ENCODE measurements at places on chromosomes 3 and 15.
A peak's percentile ranks its signal among the peaks of the same experiment; 100 is the strongest.

DNA sequence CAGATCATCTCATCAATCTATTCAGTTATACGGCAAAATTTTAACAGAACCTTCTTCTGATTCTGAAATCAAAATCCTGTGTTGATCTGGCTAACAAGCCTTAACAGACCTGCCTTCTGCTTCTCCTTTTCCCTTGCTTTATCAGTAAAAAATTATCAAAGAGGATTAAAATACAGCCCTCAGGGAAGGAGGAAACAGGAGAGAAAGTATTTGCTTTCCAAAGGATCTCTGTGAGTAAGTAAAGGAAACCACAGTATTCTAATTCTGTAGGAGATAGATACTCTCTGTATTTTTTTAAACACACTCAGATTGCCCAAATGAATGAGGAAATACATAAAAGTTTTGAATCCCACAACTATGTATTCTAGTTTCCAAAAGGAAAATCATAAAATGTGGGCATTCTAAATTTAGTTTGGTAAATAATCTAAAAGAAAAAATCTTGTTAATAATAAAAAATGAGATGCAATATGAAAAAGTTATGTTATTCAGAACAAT, 221.8 kb downstream of the ZIC1 start:
- no peak for DNase-seq

- no peak for DNase-seq
Measured at GRCh38 chr3:166569589-166569988, 732.4 kb upstream of the BCHE start.

GRCh38 chr3:65178703-65179102, 490.9 kb upstream of the ADAMTS9 start:
- DNase-seq: no peak

DNA sequence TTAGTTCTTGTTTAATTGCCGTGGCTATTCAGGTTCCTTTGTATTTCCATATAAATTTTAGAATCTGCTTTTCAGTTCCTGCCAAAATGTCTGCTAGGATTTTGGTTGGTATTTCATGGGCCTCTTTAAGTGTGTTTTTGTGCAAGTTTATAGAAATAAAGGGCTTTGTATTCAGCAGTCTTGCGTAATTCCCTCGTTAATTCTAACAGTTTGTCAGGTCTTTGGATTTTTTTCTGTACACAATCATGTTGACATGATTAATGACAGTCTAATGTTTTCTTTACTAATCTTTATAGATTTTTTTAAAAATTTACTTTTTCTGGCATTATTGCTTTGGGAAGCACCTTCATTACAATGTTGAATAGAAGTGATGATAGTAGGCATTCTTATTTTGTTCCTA, 120.9 kb downstream of the NEK11 start:
- peak; percentile 43 for DNase-seq

- DNase-seq: no peak
Measured at GRCh38 chr15:92480361-92480760, 86.7 kb downstream of the ST8SIA2 start.

GRCh38 chr3:177294221-177294620, 96.9 kb upstream of the TBL1XR1 start:
- peak; percentile 93 for DNase-seq

GRCh38 chr3:73766599-73767381, 142.0 kb upstream of the PDZRN3 start:
- peak; percentile 98 for DNase-seq

DNA sequence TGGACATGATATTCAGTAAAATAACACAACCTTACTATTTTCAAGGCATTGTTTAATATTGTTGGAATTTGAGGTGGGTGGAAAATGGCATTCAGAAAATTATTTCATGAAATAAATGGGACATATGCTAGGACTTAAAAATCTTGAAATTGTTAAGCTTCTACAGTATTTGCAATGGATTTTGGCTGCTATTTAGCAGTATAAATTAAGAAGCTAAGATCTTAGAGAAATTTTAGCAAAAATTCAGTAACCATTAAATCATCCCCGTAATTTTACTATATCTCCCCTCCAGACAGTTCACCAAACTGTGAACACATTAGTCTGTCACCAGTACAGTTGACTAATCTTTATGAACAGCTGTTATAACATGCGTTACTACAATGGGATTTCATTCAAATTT, 8.2 kb downstream of the DIPK2A start:
- DNase-seq: peak; percentile 44

DNA sequence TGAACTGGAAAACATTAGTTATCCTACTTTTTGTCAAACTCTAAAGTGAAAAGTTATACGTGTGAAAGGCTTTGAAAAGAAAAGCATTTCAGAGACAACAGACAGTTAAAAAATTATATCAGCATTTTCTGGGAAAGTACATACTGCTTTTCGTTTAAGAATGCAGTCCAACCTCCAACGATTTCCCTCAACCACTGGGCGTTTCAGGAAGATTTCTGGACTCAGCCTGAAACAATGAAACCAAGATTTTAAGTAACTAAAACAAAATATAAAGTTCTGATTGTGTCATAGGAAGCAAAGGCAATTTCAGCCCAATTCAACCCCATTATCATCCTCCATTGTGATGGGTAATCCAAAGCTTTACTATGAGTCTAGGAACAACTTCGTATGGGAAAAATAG, 110.7 kb downstream of the PLD1 start:
- peak; percentile 70 for DNase-seq

DNA sequence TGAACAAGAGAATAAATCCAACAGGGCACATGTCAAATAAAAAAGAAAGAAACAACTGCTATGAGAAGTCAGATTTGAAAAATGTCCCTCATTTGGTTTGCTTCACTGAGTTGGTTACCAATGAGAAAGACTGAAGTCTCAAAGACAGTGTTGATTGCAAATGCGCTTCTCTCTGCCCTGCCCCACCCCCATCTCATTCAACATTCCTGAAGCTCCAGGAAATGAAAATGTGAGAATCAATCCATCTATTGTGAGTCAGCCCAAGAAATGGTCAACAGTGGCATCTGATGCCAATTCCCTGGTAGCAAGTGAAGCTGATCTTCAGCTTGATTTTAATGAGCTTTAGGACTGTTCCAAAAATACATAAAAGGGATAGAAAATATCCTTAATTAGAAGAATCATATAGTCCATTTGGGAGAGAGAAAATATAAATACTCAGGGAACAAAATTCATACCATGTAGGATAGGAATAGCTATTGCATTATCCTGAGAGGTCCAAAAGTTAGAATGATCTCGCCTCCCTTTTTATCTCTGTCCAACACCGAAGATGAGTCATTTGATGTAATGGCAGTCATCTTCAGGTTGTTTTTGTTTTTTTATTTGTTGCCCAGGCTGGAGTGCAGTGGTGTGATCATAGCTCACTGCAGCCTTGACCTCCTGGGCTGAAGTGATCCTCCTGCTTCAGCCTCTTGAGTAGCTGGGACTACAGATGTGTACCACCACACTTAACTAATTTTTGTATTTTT, 200.3 kb upstream of the UMPS start:
- DNase-seq: no peak
